ENCODE measurements at places on chromosomes 16 and 17. TPM values are rescaled to one million over a fixed set of nuclear protein-coding genes. Genes with fewer than 3 reads are reported as not detected.

The VAC14 gene
- total RNA-seq, result 36.0 TPM

- DNase-seq, result no peak
- no peaks in the 10 kb centered on the region for H3K27me3 ChIP-seq
- H3K4me1 ChIP-seq, result no peaks in the 10 kb centered on the region
- H3K27ac ChIP-seq, result peak overlapping the region; percentile 24
- H3K4me3 ChIP-seq, result no peak overlapping the region
Observed at GRCh38 chr17:21294321-21295035, 10.0 kb downstream of the MAP2K3 start.

The ZPBP2 gene
- not detected for total RNA-seq

GRCh38 chr17:72446525-72447250, 325.9 kb downstream of the SOX9 start:
- no peaks in the 10 kb centered on the region for H3K27me3 ChIP-seq
- no peak overlapping the region for H3K4me3 ChIP-seq
- H3K27ac ChIP-seq, result no peak overlapping the region
- no peaks in the 10 kb centered on the region for H3K36me3 ChIP-seq

DNA sequence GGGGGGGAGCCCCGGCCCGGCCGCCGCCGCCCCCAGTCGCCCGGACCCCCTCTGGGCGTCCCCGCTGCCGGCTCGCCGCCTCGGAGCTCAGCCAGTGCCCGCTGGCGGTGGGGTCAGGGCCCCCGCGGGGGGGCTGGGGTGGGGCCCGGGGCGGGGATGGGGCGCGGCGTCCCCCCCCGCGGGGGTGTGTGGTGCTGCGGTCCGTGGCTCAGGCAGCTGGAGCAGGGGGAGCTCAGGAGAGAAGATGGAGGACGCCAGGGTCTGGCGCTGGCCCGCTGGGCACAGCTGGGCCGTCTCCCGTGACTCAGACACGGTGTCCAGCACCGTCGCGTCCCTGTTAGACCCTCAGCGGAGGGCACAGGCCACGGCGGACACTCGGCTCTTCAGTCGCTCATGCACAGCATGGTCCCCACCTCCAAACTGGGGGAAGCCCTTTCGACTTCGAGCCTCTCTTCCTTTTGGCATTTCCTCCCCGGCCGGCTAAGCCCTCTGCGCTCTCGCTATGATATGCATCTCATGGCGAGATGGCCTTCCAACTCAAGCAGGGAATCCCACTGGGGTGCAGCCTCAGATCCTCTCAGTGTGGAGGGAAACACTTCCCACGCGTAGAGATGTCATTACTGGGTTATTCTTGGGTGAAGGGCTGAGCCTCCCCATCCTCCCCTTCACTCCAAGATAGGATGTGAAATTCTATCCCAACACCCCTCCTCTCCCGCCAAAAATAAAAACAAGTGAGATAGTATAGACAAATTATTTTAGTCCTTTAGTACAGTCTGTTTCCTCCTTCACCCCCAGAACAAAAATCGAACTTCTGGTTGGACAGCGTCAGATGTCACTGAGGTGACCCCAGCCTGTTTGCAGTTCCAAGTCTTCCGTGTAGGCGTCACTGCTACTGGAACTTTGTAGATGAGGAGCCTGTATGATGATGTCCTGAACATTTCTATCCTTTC, 522 bp upstream of the VEZF1 start:
- H3K27me3 ChIP-seq, result no peaks in the 10 kb centered on the region
- peak overlapping the region; percentile 97 for H3K27ac ChIP-seq
- peaks cover 41% of the 10 kb centered on the region for H3K4me1 ChIP-seq
- H3K4me3 ChIP-seq, result peak overlapping the region; percentile 89
- H3K36me3 ChIP-seq, result no peaks in the 10 kb centered on the region
- peak; percentile 90 for DNase-seq

- H3K4me3 ChIP-seq, result no peak overlapping the region
- peak overlapping the region; percentile 100 for H3K27ac ChIP-seq
- DNase-seq, result peak; percentile 87
- no peaks in the 10 kb centered on the region for H3K36me3 ChIP-seq
- no peaks in the 10 kb centered on the region for H3K27me3 ChIP-seq
Observed at GRCh38 chr17:73307130-73307529, 4.7 kb downstream of the CDC42EP4 start.

DNA sequence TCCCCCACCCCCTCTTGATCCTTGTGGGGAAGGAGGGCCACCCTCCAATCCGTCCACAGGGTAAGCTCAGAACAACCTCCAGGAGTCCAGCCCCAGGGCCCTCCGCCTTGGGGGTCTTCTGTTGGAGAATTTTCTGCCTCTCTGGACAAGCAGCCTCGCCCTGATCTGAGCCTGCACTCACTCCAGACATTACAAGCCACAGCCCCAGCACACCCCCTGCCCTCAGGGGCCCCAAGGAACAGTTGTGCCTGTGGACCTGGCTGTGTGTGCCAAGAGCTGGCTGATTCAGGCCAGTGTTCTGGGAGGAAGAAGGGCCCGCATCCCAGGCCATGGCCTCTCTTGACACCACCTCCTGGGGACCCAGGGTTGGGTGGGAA, 477 bp upstream of the ARHGAP27 start:
- peaks cover 13% of the 10 kb centered on the region for H3K36me3 ChIP-seq
- peaks cover 53% of the 10 kb centered on the region for H3K27me3 ChIP-seq
- H3K27ac ChIP-seq, result peak overlapping the region; percentile 67
- H3K4me3 ChIP-seq, result no peak overlapping the region
- no peak for DNase-seq
- H3K4me1 ChIP-seq, result peaks cover 50% of the 10 kb centered on the region

DNA sequence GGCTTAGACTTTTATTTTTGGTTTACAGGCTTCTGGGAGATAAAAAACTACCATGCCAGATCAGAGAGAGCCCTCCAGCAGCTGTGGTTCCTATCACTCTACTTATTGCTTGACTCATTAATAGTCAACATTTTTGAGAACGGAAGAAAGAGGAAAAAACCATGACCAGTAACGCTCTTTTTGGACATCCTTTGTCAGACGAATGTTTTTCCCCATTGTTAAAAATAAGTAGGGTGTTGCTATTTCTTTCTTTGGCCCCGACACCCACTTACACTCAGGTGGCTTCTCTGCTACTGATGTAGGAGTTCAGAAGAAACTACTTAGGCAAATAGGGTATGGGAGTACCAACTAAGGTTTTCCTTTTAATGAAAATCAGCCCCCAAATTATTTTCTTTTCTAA, 27.5 kb downstream of the TVP23A start:
- no peak overlapping the region for H3K4me3 ChIP-seq
- H3K4me1 ChIP-seq, result no peaks in the 10 kb centered on the region
- DNase-seq, result no peak
- no peak overlapping the region for H3K27ac ChIP-seq
